Stimulated activated CD8-positive, alpha-beta memory T cell treated with anti-CD3 and anti-CD28 coated beads, Interleukin-4, amount 100 ng/mL, for 24 hours (primary cell): ENCODE measurements at places on chromosomes 1 and 21.

- no peak for DNase-seq
Measured at GRCh38 chr1:2074396-2074795, 24.2 kb downstream of the PRKCZ start.

DNA sequence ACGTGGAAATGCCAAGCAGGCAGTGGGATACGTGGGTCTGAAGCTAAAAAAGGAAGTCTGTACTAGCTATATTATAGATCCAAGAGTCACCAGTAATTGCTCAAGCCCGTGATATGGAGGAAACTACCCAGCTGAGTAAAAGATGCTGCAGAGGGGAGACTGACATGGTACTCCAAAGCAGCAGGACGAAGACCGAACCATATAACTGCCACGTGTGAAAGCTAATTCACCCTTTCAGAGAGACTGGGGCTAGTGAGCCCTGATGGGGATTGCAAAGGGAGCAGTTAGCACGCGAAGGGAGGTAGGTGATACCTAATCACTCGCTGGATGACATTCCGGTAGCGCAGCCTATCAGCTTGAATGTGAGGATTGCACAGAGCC is 316 bp downstream of the AP4B1 start:
- no peak for DNase-seq

GRCh38 chr1:229433364-229434004 is 410 bp downstream of the ACTA1 start:
- DNase-seq: no peak

DNA sequence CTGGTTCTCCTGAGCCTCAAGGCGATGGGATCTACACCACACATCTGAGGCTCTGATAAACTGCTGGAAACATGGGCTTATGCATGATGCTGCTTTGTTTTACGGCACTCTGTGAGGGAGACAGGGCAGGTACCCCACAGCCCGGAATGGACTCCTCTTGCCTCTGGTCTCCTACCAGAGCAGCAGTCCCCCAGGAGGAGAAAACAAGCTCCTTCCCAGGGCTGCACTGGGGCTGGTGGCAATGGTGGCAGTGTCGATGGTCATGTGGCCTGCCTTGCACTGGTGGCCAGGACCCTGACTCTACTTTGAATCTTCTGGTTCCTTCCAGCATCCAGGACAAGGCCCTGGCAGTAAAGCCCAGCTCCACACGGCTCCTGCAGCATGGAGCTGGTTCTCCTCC is 79.4 kb downstream of the TOMM20 start:
- DNase-seq: no peak

GRCh38 chr21:39681845-39682244 is 63.1 kb upstream of the IGSF5 start:
- no peak for DNase-seq

GRCh38 chr21:30044447-30045064 is 104.8 kb upstream of the GRIK1 start:
- no peak for DNase-seq
